Right lung (tissue), 10 donors: ENCODE measurements at places on chromosomes 1 and 21. TPM values are rescaled to one million over a fixed set of nuclear protein-coding genes. Genes with fewer than 3 reads are reported as not detected.

DNA sequence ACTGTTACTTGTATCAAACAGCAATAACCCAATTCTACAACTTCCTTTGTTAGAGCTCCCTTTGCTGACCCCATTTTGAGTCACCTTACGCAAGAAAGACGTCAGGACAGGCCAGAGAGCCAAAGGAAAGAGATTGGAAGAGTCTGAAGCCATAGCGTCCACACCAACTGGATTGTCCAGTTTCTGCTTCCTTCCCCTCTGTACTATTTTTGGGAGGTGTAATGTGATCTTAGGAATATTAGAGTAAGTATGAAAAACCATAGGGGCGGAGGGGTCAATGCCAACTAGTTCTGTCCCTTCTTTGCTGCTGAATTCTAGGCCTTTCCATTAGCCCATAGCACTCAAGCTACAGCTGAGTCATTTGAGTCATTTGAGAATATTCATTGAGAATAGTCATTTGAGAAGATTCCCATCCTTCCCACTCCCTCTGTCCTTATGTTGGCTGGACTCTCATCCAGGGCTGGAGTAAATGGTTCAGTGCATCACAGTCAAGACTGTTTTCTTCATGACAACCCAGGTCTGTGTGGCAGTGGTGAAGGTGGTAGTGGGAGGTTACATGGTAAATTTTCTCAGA lies 14.8 kb upstream of the NFIA start:
- no peak for DNase-seq

GRCh38 chr1:57591842-57592241 lies 168.0 kb upstream of the DAB1 start:
- DNase-seq = peak; percentile 23

GRCh38 chr1:56436296-56436695 lies 143.1 kb downstream of the PLPP3 start:
- no peak for DNase-seq

DNA sequence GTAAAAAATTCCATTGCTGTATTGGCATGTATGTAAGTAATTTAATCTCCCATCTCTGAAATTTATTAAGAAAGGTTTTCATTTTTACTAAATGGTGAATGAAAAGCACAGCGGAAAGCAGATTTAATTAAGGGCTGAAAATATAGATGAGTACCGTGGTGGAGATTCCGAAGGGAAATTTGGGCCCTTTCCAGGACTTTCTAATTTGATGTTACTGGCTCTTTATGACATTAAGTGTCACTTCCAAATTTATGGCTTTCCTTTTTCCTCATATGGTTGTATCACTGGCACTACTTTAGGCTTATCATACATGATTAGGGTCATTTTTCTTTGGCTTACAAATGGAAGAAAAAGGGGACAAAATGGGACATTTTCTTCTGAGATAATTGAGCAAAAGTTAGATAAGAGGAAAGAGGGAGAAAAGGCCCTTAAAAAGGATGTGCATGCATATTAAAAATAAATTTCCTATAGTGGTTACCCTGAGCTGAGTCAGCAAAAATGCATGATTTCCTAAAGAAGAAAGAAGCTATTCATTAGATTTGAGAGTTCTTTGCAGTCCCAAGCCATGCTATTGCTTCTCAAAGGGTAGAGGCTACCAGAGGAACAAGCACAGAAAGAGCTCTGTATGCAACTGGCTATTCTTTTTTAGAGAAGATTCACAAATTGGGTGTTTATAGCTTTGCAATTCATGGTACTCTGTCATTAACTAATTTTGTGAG lies 74.9 kb upstream of the CNIH3 start:
- no peak for DNase-seq

GRCh38 chr1:7298145-7298544 lies 473.0 kb upstream of the VAMP3 start:
- DNase-seq = no peak

GRCh38 chr21:27104846-27105431 lies 138.1 kb upstream of the ADAMTS5 start:
- DNase-seq = no peak

DNA sequence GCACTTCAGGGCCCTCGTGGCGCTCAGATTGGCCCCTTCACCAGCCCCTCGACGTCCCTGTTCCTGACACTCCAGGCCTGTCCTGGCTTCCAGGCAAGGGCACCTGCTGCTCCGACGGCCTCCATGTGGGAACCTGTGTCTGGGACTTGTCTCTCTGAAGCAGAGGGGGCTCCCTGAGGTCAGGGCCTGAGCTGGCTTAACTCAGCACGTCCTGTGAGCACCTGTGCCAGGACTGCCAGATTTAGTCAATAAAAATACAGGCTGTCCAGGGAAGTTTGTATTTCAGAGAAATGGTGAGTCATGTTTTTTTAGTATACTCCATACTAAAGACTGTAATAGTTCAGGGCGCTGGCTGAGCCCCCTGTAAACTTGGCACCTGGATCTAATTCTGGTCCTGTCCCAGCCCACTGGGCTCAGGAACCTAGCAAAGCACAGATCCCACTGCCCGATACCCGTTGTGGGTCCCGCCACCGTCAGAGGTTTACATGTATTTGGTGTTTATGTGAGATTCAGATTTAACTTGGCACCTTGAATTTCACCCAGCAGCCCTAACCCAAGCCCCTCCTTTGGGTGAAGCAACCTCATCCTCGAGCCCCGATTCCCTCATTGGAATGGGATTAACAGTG lies 109.9 kb upstream of the IFFO2 start:
- DNase-seq = no peak

DNA sequence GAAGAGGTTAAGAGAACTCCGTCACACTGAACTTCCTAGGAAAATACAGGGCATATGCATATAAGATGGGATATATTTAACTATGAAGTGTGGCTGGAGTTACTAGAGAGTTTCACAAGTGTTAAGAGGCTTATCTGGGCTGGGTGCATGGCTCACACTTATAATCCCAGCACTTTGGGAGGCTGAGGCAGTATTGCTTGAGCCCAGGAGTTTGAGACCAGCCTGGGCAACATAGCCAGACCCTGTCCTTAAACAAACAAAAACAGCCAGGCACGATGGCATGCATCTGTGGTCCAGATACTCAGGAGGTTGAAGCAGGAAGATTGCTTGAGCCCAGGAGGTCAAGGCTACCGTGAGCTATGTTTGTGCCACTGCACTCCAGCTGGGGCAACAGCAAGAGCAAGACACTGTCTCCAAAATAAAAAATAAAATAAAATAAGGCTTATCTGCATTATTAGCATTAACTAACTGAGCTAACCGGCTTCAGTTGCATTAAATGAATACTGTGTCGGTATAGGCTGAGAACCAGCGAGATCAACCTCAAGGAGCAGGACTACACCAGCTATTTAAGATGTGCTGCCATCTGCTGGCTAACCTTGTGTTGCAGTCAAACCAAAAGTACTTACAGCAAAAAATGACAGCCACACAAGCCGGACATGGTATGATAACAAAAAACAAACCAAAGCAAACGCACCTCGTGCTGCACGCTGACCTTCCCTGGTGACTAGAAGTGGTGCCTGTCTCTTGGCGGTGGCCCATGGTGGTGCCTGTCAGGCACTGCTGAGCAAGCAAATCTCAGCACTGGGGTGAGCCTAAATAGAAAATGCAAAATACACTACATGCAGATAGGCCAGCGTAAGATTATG lies 19.7 kb upstream of the RBBP5 start:
- peak; percentile 64 for DNase-seq

DNA sequence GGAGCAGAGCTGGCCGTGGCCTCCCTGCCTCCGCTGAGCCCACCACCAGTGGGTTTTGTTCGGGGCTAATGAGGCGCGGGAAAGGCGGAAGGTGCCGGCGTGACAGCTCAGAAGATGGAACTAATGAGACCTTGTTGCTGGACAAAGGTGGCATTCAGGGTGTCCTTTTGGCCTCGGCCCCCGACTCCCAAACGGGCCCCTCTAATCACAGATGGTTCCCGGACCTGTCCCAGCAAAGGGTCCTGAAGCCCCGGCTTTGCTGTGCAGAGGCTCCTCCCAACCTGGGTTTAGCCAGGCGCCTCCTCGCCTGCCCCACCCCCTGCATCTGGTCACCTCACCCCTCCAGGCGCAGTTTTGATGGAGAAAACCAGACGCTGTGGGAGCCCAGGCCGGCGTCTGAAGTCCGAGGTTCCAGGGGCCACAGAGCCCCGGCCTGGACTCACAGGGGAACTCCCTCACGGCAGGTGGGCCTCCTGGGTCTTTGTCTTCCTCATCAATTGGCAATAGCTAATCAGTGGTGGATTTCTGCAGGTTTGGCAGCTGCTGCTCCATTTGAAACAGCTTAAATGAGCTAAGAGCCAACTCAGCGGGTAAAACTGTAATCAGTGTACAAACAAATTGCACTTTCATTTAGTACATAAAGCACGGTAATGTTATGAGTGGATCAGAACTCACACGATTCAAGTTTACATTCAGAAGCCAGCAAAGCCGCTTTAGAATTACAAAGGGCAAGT lies 44.3 kb upstream of the ADARB1 start:
- no peak for DNase-seq

DNA sequence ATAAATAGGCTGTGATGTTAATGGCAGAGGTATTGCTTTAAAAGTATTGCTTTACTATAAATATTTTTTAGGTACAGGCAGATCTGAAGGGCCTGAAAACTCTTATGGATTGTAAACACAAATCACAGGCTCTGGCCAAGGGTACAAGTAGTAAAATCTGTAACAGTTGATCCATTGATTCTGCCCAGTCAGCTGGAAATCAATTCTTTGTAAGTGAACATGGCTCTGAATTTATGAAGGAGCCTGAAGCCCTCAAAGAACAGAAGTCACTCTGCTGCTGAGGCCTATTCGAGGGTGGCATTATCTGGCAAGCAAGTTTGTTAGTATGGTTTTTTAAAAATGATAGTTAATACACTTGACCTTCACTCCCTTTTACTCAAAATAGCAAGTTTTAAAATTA lies 834.0 kb upstream of the TMPRSS15 start:
- DNase-seq = no peak

- DNase-seq = no peak
These were observed 1144.6 kb upstream of the TMPRSS15 start for GRCh38 chr21:19547951-19548840.

- DNase-seq = no peak
These were observed 31.9 kb upstream of the LYPD8 start for GRCh38 chr1:248787430-248787829.

DNA sequence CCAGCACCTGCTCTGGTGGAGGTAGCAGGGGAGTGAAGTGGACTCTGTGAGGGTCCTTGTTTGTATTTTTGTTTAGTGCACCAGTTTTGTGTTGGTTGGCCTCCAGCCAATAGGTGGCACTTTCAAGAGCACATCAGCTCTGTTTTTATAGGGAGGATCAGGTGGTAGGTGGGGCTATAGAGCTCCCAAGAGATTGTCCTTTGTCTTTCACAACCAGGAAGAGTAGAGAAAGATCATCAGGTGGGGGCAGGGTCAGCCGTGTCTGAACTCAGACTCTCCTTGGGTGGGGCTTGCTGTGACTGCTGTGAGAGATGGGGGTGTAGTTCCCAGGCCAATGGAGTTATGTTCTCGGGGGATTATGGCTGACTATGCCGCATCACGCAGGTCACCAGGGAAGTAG lies 159.8 kb downstream of the ZNF326 start:
- DNase-seq = no peak

DNA sequence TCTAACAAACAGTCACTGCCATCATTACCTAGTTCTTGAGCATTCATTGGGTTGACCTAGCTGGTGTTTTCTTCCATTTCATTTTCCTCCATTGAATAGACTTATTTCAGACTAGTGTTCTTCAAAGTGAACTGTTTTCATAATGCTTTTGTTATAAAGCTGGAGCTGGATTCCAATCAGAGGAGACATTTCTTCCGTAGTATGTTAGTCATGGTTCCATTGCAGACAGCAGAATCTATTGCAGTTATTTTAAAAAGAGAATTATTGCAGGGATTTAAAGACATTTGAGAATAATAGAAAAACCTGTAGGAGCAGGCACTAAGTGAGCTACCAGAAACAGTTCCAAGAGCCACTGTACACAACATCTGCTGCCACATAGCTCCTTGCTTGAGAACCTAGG lies 50.0 kb downstream of the HHAT start:
- no peak for DNase-seq

GRCh38 chr1:231172411-231172810 lies 10.6 kb downstream of the TRIM67 start:
- no peak for DNase-seq

DNA sequence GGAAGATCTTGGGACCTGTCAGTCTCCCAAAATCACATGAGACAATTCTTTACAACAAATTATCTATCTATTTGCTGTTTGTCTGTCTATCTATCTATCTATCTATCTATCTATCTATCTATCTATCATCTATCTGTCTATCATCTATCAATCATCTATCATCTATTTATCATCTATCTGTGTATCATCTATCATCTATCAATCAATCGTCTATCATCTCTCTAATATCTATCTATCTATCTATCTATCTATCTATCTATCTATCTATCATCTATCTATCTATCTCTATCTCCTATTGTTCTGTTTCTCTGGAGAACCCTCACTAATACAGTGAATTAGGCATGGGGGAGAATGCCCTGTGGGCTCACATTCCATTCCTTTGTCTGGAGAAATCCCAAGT lies 73.3 kb upstream of the HMGB4 start:
- DNase-seq = no peak

- DNase-seq = no peak
These were observed 19.4 kb downstream of the RPS6KC1 start for GRCh38 chr1:213070406-213070805.

GRCh38 chr1:168932539-168932938 lies 174.0 kb upstream of the ATP1B1 start:
- no peak for DNase-seq

GRCh38 chr1:172670791-172671190 lies 11.9 kb downstream of the FASLG start:
- no peak for DNase-seq

DNA sequence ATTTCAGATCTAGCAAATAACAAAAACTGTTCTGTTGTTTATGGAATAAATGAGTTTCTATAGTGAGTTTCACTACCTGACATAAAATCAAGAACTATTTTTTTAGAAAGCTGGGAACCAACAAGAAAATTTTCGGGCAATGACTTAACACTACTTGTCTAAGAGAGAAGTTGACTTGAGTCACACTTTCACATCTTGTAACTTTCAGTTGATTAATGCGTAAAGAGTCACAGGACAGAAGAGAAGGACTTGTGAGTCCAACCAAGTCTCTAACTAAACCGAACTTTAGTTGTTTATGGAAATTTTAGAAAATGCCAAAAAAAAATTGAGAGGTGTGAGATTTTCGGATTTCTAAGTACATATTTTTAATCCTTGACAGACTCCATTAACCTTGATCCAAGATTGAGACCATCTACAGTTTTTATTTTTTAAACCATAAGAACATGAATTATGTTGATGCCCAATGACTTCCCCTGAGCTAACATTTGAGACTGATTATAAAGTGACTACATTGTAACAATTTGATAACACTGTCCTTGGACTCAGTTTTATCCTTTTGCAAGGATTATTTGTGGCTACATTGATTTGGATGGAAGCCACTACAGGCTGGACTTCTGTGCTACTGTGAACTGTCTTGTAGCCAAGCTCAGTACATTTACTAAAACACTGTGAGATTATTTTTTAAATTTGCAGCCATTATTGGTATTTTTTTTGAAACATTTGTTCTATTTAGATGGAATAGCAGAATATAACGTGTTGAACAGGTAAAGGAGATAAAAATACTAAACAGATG lies 284.0 kb downstream of the PTPRC start:
- no peak for DNase-seq

GRCh38 chr1:192576190-192577144 lies 894 bp downstream of the RGS1 start:
- no peak for DNase-seq

Gene ST6GALNAC3
- polyA plus RNA-seq = 41.8 TPM

Gene FOXD2
- polyA plus RNA-seq = 0.42 TPM

Gene TPTE
- polyA plus RNA-seq = not detected

Gene CORT
- polyA plus RNA-seq = 1.7 TPM

Gene SYT11
- polyA plus RNA-seq = 8.7 TPM

Gene ZNF670
- polyA plus RNA-seq = 5.8 TPM

Gene MSH4
- 0.49 TPM for polyA plus RNA-seq

Gene GJA4
- polyA plus RNA-seq = 27.2 TPM
